ENCODE measurements at places on chromosomes 12 and 14.
A peak's percentile ranks its signal among the peaks of the same experiment; 100 is the strongest.

GRCh38 chr14:76872796-76873432 is 46.7 kb downstream of the LRRC74A start:
- peak; percentile 65 for DNase-seq

GRCh38 chr14:90419200-90419599 is 22.4 kb downstream of the CALM1 start:
- DNase-seq: no peak

GRCh38 chr14:100476012-100476822 is 111.0 kb downstream of the BEGAIN start:
- no peak for DNase-seq

DNA sequence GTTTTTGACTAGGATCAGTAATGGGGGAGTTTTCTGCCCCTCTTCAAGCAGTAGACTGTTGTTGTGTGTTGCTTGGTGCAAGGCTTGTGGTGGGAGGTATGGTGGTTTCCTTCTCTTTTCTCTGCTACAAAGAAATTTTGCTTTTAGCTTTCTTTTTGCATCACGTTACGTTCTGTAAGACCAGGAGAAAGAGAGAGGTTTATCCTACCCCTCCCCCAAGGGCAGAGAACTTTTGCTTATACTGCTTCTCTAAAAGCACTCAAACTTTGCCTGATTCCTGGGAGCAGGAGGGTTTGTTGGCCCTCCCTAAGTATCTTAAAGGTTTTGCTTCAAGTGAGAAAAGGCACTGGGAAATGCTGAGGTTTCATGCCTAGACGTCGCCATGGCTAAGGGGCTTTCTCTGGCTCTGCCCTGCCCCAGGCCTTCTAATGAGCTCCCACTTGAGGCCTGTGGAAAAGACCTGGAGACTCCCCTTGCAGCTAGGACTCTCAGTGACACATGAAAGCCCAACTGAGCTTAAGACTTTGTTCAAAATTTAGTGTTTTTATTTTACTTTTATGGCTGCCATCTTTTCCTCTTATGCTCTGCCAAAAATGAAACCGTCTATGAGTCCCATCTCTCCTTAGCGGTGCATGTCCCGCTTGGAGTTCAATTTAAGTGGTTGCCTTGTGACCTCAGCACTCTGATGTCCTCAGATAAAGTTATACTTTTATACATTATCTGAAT is 49.2 kb downstream of the EIF2S3B start:
- DNase-seq: no peak

- DNase-seq: no peak
These were observed 472.0 kb downstream of the RGS6 start for GRCh38 chr14:72404106-72404774.

DNA sequence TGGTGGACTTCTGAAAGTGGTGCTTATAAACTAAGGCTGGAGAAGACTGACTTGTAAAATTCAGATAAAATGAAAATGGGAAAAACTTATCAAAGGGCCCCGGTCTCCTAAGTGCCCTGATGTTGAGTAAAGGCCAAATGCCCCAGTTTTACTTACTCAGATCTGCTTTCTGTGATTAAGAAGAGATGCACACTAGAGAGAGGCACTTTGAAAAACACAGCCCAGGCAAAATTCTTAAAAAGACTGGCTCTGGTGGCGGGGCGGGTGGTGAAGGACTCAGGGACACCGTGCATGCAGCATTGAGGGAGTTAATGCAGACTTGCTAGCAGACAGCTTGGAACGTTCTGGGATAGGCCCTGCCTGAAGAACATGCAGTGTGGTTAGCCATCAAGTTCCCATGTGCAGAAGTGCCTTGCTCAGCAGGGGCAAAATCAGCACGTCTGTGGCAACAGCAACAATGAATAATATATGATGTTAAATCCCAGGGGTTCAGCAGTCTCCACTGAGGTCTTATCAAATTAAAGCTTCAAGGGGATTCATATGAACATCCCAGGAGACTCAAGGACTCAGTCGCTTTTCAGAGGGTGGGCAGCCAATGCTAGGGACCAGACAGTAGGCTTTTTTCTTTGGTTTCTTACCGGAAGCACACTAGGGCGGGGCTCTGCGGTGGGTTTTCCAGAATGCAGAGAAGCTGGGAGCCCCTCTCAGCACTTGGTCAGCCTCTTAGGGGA is 105.0 kb downstream of the DAD1 start:
- DNase-seq: no peak

GRCh38 chr12:51910691-51911090 is 3.4 kb downstream of the ACVRL1 start:
- no peak for DNase-seq

All from suppressor macrophage treated with lipopolysaccharide for 4 hours (primary cell).